Activated CD4-positive, alpha-beta T cell treated with anti-CD3 and anti-CD28 coated beads for 36 hours (primary cell): ENCODE measurements at places on chromosomes 1 and 21.

GRCh38 chr21:34882719-34883131, 166.4 kb downstream of the RUNX1 start:
- DNase-seq: no peak

- no peak for DNase-seq
These were observed 21.4 kb upstream of the PTAFR start for GRCh38 chr1:28197682-28198415.

DNA sequence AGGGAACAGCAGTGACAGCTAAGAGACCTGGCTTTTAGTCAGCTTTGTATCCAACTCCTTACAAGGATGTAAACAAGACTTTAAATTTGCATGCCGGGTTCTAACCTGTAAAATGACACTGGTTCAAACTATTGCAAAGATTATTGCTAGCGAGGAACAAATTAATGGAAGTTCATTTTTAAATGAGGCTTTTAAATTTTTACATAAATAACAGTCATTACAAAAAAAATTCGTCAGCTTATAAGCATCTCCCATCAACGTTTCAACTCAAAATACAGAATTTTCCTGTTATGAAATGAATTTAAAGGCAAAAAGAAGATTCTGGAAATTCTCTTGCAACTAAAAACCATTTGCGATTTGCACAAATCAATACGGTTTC, 668 bp downstream of the KIF14 start:
- DNase-seq: no peak

- DNase-seq: no peak
These were observed 53.2 kb downstream of the HHAT start for GRCh38 chr1:210381934-210382333.

- no peak for DNase-seq
These were observed 54.7 kb downstream of the RBM11 start for GRCh38 chr21:14270631-14271030.

GRCh38 chr1:114219172-114219868, 65.7 kb upstream of the SYT6 start:
- no peak for DNase-seq

GRCh38 chr1:201709564-201710295, 119.2 kb upstream of the IPO9 start:
- DNase-seq: peak; percentile 80

- no peak for DNase-seq
These were observed 8.7 kb downstream of the UBIAD1 start for GRCh38 chr1:11281518-11282331.

- DNase-seq: no peak
These were observed 288.3 kb upstream of the ADGRL2 start for GRCh38 chr1:81512252-81513003.

- DNase-seq: no peak
These were observed 218.4 kb downstream of the HLX start for GRCh38 chr1:221097479-221098281.

DNA sequence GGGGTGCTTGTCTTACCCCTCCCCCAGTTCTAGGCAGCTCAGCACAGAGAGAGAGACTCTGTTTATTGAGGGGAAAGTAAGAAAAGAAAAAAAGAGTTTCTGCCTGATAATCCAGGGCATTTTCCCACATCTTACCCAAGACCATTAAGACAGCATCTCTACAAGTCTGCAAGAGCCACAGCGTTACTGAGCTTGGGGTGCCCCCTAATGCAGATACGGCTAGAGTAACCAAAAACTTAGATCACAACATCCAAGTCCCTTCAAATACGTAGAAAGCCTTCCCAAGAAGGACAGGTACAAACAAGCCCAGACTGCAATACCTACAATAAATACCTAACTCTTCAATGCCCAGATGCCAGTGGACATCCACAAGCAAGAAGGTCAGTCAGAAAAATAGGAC, 6.2 kb upstream of the TEX50 start:
- DNase-seq: no peak

DNA sequence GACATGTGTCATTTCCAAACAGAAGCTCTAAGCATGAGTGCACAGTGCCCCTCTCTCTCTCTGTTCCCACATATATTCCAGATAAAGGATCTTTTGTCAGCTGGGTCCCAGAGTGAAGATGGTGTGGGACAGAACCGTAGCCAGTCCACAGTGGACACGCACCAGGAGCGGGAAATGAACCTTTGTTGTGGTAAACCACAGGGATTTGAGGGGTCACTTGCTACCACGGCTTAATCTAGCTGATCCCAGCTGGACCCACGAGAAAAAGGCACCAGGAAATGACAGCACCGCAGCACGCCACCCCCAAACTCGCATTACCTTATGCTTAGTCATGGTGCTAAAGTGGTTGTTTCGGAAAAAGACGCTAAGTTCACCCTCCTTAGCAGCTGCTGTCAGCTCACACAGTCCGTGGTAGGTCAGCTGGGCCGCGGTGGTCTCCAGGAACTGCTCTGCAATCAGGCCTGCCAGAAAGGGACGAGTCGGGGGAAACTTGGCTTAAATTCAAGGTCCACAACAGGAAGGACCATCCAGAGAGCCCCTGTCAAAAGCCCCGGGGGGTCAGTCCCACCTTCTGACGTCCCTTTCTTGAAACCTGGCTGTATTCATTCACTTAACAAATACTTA, 7.5 kb downstream of the MINDY1 start:
- DNase-seq: peak; percentile 64

- DNase-seq: no peak
These were observed 2.9 kb upstream of the EFNA1 start for GRCh38 chr1:155124503-155125463.

DNA sequence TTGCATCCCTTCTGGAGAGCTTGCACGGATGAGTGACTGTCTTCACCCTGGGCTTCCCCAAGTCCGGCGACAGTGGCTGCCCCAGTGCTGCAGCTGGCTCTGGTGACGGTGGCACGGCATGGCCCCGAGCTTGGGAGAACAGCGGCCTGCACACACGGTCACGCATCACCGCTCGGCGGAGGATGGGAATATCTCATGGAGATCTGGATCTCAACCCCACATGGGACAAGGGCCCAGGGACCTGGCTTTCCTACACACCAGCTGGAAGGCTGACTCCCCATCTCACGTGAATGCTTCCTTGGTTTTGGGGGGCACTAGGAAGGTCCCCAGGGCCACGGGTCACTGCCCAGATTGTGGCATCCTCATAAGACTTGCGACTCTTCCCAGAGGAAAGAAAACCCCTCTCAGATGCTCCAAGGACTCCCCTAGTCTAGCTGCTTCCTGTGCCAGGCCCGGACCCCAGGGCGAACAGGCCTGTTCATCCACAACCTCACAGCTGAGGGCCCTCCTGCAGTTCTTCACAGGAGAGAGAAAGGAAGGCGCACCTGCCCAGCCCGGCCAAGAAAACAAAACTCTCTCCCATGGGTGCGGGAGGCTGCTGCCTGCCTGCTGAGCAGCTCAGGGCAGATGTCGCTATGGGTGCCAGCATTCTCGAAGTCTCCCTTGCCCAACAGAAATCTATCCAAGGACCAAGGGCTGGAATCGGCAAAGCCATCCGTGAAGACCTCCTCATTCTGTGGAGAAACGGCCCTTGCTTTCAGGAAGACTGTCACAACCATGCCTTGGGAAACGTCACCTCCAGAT, 9.9 kb downstream of the CFAP410 start:
- no peak for DNase-seq

- peak; percentile 50 for DNase-seq
These were observed 34.0 kb downstream of the OPRD1 start for GRCh38 chr1:28845786-28846543.

DNA sequence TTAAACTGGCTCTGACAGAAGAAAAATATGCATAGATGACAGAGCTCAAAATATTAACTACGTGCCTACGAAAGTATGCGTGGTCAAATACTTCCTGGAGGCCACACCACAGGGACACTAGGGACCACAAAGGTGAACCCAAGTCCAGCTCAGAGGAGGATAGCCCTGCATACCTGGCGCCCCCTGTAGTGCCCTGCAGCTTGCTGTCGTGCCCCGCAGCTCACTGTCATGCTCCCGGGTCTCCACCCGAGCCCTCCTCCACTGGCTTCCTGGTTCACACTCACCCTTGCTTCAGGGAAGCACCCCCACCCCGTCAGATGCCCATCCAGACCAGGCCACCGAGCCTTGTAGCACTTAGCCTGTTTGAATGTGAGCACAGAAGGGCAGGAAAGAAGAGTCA, 16.7 kb upstream of the NADK start:
- DNase-seq: no peak

- peak; percentile 88 for DNase-seq
These were observed 7.4 kb upstream of the MPL start for GRCh38 chr1:43329995-43330751.

DNA sequence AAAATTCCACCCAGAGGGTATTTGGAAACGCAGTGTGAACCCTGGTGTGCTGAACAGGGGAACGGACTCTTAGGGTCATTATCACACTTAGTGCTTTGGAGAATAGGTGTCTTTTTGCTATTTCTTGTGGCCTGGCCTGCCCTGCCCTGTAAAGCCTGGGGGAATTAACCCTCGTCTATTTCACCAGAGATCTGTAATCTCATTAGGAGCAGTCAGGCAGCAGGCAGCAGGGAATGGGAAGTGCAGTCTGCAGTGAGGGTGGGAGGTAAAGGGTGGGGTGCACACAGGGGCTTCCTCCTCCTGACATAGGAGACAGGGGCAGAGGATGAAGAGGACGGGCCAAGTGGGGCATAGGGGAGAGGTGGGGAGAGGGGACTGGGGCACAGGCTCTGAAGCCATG, 1.1 kb upstream of the SLC1A7 start:
- DNase-seq: no peak

DNA sequence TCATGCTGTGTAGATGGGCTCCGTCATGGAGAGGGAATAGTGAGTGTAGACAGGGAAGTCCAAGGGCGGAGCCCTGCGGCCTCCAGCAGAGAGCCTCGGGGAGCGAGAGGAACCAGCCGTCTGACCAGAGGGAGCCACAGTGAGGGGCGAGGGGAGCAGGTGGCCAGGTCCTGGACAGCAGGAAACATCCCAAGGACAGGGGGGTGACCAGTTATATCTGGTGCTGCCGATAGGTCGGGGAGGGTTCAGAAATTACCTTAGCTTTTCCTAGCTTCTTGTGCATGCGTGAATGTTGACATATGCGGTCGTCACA, 46.5 kb downstream of the TRAPPC10 start:
- no peak for DNase-seq

GRCh38 chr21:15353546-15353945, 288.7 kb upstream of the NRIP1 start:
- DNase-seq: no peak
